ENCODE measurements at places on chromosomes 6 and 20.

DNA sequence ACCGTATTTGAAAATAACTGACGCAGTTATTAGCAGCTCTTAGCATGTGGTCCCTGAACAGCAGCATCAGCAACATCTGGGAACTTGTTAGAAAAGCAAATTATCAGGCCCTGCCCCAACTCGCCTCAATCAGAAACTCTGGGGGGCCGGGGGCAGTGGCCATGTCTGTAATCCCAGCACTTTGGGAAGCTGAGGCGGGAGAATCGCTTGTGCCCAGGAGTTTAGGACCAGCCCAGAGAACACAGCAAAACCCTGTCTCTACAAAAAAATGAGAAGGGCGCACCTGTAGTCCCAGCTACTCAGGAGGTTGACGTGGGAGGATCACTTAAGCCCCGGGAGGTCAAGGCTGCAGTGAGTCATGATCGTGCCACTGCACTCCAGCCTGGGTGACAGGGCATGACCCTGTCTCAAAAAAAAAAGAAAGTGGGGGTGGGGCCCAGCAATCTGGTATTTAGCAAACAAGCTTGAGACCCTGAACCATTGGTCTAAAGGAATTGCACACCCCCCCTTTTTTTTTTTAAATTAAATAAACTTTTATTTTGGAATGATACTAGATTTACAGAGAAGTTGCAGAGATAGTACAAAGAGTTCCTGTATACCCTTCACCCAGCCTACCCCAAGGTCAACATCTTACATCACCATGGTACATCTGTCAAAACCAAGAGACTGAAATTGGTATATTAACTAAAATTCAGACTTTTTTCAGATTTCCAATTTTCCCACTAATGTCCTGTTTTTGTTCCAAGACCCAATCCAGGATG, 6.7 kb downstream of the SRXN1 start:
- no peak for DNase-seq

DNA sequence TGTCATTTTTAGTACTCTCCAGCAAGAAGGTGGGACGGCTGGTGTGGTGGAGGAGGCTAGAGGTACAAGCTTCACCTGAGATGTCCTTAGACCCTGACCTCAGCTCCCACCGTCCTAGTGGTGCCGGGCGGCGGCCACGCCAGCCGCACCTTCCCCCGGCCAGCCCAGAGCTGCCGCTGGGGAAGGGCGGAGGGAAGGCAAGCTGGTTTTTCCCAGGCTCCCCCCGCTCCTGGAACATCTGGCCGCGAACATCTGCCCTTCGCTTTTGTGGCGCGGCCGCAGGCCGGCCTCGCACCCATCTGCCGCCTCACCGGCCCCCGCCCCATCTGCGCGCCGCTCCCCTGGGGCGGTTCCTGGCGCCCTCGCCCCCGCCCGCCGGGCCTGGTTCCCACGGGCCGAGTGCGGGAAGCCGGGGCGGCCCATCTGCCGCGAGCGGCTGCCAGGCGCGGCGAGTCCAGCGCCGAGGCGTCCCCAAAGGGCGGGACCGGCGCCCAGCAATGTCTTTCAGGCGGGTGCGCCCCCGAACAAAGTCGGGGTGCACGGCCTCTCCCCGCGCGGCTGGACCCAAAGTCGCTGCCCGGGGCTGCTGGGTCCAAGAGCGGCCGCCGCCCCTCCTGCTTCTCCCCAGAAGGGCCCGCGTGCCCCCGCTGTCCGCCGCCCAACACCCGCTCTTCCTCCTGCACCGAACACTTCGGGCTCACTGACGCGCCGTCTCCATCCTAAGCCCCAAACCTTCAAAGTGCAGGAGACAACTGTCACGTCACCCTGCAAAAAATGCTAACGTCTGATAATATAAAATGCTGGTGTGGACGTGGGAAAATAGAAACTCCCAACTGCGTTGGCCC, 17.3 kb upstream of the ID1 start:
- DNase-seq = no peak

- no peak for DNase-seq
Measured at GRCh38 chr20:38579219-38579910, 1.6 kb upstream of the ADIG start.

DNA sequence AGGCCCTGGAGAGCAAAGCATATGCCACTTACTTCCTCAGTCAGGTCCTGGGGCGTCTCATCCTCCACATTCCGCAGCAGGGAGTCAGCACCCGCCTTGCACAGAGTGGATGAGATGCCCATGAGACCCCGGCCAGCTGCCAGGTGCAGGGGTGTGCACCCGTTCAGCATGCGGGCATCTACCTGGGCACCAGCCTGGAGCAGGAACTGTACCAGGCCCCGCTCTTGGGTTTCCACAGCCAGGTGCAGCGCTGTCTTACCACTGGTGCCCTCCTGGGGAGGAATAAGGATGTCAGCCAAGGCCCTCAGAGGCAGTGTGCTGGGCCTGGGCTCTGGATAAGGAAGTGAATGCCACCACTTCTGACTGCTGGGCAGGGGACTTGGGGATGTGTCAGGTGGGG, 2.7 kb upstream of the SLC35B2 start:
- DNase-seq = no peak

Data from NT2/D1 (cell line).